Foreskin keratinocyte (primary cell): ENCODE measurements at places on chromosomes 2 and 18.

- peak; percentile 89 for DNase-seq
These were observed 82.6 kb downstream of the MBP start for GRCh38 chr18:77049938-77050337.

DNA sequence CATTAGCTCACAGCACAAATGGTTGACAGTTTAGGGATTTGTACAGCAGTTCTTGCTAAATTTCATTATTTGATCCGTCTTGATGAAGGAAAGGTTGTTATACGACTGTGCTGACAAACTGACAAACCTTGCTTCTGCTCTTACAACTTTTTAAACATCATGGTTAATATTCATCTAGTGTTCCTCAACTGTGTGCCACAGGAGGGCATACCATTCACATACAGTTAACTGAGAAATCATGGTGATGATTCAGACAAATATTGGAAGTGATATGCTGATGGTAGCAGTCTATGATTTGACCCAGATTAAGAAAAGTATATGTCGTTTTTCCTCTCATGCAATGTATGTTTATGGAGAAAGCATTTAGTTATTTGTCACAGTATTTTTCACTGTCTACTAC lies 129.8 kb upstream of the FSIP2 start:
- no peak for DNase-seq

DNA sequence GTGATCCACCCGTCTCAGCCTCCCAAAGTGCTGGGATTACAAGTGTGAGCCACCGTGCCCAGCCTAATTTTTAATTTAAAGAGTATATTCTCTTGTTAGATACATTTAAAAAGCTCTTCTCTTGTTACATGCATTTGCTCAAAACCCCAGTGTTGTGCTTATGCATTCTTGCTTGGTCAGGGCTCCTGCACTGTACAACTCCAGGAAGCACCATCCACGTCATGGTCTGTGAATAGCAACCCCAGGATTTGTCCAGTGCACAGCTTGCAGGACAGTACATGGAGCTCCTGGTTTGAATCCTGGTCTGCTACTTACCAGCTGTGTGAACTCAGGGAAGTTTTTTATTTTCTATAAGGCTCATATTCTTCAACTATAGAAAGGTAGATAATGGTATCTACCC lies 80.8 kb downstream of the MDH1 start:
- DNase-seq, result no peak

DNA sequence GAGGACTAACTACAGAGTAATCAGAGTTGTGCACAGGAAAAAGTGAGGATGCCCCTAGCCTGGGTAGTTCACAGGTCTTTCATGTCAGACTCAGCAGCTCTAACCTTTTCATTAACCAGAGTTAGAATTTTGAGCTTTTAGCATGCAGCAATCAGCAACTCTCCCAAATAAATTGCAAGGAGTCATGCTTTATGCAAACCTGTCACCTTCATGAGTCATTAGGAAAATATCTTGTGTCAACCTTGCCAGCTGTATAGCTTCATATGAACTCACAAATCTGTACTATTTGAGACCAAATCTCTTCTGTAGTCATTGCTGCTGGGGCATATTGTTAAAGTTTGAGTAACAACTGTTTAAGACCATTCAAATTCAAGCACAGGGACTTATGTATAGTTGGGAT lies 382.3 kb upstream of the NT5C1B start:
- DNase-seq, result no peak

DNA sequence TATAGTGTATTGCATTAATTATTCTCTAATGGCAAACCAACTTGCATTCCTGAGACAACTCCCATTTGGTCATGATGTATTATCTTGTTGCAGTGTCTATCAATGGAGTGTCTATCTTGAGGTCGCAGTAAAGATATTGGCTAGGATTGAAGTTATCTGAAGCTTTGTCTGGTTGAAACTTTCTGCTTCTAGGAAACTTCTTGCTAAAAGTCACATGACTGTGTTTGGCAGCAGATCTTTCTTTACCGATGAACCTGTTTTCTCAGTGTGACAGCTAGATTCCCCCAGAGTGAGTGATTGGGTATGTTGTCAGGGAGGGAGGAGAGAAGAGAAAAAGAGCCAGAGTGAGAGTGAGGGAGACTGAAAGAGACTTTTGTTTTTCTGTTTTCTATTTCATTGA lies 119.6 kb downstream of the QPCT start:
- DNase-seq, result no peak

GRCh38 chr2:230184727-230185578 lies 34.8 kb downstream of the SP110 start:
- no peak for DNase-seq

GRCh38 chr2:181781078-181781786 lies 100.9 kb upstream of the NEUROD1 start:
- no peak for DNase-seq

DNA sequence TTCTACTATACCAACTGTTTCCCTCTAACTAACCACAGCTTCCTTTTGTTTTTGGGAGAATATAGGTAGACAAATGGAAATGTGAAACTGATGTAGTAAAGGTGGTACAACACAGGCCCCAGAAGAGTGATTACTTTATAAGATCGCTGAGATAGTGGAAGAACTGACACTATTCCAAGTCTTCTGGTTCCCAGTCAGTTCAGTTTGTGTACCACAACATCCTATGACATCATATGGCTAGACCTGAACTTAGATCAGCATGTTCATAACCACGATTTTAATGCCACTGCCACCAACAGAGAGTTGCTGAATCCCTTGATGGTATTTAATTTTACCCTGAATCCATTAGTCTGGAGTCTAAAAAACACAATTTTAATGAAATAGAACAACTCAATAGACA lies 328.9 kb downstream of the GPD2 start:
- no peak for DNase-seq

- DNase-seq, result peak; percentile 9
These were observed 45.5 kb downstream of the OSR1 start for GRCh38 chr2:19312949-19313348.

GRCh38 chr18:24231773-24232735 lies 93.2 kb downstream of the CABYR start:
- DNase-seq, result no peak

- no peak for DNase-seq
These were observed 2.2 kb upstream of the DSC2 start for GRCh38 chr18:31104444-31104843.

DNA sequence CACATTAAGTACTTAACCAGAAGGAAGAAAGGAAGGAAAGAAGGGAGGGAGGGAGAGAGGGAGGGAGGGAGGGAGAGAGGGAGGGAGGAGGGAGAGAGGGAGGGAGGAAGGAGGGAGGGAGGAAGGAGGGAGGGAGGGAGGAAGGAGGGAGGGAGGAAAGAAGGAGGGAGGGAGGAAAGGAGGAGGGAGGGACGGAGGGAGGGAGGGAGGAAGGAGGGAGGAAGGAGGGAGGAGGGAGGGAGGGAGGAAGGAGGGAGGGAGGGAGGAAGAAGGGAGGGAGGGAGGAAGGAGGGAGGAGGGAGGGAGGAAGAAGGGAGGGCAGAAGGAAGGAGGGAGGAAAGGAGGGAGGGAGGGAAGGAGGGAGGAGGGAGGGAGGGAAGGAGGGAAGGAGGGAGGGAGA lies 363.3 kb downstream of the MBD2 start:
- no peak for DNase-seq

- DNase-seq, result no peak
These were observed 515.2 kb downstream of the RNF144A start for GRCh38 chr2:7432436-7432835.

- DNase-seq, result no peak
These were observed 58.1 kb upstream of the SDC1 start for GRCh38 chr2:20282916-20283592.
